ENCODE measurements at places on chromosomes 1 and 21.

DNA sequence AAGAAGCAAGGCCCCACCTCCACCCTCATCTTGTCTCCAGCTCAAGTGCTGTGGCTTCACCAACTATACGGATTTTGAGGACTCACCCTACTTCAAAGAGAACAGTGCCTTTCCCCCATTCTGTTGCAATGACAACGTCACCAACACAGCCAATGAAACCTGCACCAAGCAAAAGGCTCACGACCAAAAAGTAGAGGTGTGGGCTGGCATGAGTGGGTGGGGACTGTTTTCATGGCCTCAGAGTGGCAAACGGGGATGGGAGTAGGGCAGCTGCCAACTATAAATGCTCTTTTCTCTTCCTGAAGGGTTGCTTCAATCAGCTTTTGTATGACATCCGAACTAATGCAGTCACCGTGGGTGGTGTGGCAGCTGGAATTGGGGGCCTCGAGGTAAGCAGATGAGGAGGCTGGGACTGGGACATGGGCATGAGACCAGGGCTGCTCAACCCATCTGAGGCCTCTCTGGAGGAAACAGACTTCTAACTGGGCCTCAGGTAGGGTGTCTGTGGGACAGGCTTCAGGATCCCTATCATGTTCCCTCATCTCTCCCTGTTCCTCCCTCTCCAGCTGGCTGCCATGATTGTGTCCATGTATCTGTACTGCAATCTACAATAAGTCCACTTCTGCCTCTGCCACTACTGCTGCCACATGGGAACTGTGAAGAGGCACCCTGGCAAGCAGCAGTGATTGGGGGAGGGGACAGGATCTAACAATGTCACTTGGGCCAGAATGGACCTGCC, 8.8 kb upstream of the P3R3URF start:
- DNase-seq, result peak; percentile 51

DNA sequence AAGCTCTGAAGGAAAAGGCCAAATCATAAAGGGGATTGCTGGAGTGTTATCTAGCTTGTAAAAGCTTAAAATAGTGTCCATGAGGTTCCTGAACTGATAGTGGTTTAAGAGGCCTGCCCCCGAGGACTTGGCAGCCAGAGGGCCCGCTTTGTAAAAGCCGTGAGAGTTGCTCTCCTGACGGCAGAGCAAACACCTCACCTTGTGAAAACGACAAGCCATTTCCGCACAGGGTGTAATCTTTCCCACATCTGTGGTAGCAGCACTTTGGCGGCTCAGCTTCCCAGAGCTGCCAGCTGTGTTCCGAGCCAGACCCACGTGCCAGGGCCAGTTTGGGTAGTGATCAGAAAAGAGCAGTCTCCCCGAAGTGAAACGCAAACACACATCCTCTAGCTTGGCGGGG, 37.0 kb downstream of the SERBP1 start:
- DNase-seq, result no peak

GRCh38 chr1:77416692-77417450, 135.1 kb downstream of the AK5 start:
- no peak for DNase-seq

- DNase-seq, result no peak
Observed at GRCh38 chr1:151479462-151479861, 20.2 kb upstream of the POGZ start.

- DNase-seq, result no peak
Observed at GRCh38 chr1:4665456-4665855, 11.0 kb downstream of the AJAP1 start.

DNA sequence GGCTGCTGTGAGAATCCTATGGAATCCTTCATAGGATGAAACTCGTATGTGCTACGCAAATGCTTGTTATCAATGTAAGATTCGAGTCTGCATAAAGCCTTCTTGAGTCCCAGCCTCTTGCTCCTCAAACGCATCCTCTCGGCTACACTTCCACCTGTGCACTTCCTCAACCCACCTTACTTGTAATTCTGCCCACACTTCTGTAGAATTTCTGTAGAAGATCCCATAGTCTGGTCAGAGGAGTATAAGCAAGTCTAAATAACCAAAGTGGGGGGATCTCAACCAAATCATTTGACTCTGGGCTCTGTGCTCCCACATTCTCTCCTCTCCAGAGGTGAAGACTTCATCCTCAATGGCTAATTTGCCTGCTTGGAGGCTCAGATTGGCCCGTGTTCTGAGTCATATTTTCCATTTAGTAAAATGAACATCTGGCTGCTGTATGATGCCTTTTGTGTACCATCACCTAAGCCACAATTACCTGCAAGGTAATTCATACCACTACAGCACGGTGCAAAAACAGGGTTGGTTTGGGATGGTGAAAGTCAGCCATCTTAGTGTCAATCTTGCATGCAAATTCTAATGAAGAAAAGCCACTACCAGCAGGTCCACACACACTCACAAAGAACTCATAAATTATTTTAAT, 63.2 kb downstream of the ITPKB start:
- no peak for DNase-seq

DNA sequence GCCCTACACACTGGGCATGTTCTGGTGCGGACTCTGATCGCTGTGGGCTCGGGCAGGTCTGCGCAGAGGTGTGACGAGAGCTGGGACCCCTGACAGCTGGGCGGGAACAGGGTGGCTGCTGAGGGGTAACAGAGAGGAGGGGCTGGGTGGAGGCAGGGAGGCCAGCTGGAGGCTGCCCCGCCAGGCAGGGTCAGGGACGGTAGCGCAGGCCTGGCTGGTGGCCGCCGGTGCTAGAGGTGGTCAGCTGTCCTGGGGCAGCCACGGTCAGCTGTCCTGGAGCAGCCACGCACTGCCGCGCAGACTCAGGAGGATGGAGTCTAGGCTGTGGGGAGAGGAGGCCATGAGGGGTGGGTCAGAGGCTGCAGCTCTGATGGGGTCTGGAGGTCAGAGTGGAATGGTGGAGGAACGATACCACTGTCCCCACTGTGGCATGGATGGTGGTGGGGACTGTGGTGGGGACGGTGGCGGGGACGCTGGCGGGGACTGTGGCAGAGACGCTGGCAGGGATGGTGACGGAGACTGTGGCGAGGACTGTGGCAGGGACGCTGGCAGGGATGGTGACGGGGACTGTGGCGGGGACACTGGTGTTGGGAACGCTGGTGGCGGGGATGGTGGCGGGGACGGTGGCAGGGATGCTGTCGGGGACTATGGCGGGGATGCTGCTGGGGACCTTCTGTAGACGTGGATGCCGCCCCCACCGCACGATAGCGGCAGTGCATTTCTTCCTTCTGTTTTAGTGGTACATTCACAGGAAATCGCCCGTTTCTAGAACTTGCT, 21.3 kb upstream of the LRRC3 start:
- DNase-seq, result no peak

DNA sequence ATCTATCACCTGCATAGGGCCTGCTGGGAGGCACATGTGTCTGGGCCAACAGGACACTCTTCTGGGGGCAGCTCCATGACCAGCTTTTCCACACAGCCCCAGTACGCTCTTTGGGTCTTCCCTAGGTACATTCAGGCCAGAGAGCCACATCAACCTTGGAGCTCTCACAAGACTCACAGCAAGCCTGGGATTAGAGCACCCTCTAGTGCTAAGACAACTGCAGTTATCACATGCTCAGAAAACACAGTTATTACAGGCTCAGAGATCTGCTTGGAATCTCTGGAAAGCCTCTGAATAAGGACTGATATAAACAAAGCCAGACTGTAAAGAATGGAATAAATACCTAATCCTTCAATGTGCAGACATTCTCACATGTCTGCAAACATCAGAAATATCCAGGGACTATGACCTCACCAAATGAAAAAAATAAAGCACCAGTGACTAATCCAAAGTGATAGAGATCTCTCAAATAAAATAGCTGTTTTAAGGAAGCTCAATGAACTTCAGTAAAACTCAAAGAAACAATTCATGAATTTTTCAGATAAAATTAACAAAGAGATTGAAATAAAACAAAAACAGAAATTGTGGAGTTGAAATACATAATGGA, 563.9 kb upstream of the NR5A2 start:
- DNase-seq, result no peak

- DNase-seq, result no peak
Observed at GRCh38 chr1:229714964-229715603, 89.0 kb downstream of the URB2 start.

Data from stimulated activated CD8-positive, alpha-beta memory T cell treated with anti-CD3 and anti-CD28 coated beads, Interleukin-15, amount 100 ng/mL, for 4 hours (primary cell).